Activated CD4-positive, alpha-beta T cell treated with anti-CD3 and anti-CD28 coated beads, Interleukin-10, Interleukin-2, amounts not matched to agents 100 ng/mL and 50 ng/mL, durations not matched to agents 16 hours and 8 hours (primary cell): ENCODE measurements at places on chromosomes 2 and 18.

DNA sequence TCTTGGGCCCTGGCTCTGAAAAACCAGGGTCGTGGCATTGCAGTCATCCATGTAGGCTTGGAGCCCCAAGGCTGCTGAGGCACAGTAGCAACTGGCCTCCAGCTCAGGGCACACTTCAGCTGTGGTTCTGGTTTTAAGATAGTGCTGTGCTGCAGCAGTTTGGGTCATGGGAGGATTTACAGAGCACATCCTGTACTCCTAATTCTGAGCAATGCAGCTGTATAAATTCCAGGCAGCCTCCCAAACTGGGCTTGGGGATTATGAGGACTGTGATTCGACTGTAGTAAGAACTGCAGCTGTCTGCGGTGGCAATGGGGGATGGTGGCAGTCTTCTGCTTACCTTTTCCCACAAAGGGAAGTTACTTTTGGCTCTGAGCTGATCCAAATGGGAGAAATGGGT is 536.3 kb upstream of the GCFC2 start:
- no peak for DNase-seq

GRCh38 chr2:1590596-1591460 is 153.5 kb downstream of the PXDN start:
- no peak for DNase-seq

DNA sequence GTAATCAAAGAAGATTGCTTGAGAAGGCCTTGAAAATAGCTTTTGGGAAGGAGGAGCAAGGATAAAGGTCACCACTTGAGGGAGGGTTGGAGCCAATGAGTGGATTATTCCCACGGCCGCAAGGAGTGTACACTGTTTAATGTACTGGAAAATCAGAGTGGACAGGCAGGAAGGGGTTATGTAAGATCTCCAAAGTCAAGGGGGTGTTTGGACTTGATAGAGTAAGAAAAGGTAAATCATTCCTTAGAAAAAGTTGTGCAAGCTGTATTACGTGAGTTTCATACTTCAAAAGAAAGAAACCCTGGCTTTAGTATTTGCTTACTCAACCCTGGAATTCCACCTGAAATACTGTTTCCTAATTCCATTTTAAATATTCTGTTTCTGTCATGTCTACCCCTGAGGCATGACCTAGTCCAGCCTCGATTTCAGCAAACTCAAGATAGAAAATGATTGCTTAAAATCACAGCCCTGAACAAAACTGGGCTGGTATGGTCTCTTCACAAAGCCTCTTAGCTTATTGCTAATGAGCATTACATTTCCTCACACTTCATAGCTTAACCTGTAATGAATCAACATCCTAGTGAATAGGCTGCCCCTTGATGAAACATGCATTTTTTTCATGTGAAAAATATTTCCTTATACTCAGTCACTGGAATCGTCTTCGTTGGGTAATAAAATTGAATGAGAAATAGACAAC is 1.1 kb downstream of the MREG start:
- peak; percentile 23 for DNase-seq

GRCh38 chr2:127401757-127402695 is 14.3 kb upstream of the MAP3K2 start:
- DNase-seq = peak; percentile 38

DNA sequence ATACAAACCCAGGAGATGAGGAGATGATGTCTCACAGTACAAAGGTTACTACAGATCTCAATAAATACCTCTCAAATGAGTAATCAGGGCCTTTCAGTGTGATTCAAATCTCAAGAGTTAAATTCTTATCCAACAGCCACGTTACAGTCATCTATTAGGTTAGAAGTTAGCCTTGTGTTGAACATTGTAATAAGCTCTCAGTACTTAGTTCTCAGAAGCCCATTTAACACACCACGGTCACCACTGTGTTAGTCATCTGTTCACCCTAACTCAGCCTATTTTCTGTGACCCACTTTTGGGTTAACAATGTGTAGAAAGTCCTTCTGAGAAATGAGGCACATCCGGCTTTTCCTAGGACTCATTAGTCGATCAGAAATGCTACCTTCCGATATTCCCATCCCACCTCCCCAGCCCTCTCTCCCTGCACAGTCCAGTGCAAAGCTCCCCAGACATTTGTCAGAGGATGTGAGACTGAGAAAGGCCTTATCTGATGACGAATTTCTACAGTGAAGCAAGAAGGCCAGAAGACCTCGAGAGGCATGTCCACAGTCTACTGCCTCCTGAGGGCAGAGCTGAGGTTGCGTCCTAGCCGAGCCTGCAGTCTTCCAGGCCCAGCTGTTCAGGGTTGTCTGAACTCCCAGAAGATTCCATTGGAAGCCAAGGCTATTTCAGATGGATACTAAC is 92.6 kb downstream of the ACTR2 start:
- DNase-seq = peak; percentile 89

GRCh38 chr2:163878718-163879117 is 142.9 kb upstream of the FIGN start:
- DNase-seq = no peak

- DNase-seq = no peak
Measured at GRCh38 chr2:171583566-171583965, 61.3 kb downstream of the CYBRD1 start.

DNA sequence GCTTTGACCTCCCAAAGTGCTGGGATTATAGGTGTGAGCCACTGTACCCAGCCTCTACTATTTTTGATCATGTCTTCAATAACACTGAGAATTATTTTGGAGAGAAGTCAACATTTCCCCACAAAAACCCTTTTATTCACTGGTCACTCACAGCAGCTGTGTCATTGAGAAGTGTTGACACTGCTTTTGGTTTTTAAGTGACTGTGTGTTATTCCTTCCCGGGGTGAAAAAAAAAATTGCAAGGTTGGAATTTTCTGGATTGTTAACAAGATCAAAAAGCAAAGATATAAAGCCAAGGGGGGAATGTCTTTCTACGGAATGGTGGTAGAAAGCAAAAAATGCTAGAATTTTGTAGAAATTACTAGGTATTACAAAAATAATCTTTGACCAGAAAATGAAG is 61.5 kb downstream of the TANC1 start:
- DNase-seq = no peak

DNA sequence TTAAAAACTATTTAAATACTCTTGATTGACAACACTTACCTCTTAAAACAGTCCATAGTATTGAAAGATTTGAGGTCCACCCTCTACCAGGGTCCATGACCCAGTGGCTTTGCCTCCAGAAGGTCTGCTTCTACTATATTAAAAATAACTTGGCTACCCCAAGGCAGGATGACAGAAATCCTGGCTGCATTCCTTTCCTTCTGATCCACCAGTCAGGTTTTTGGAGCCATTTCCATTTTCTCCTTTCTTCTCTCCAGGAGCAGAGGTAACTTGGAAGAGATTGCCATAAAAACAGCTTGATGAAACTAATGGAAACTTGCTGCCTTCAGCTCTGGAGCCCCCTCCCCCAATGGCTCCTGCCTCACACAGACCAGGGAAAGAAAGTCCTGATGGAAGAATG is 2.6 kb upstream of the FAM171B start:
- no peak for DNase-seq

DNA sequence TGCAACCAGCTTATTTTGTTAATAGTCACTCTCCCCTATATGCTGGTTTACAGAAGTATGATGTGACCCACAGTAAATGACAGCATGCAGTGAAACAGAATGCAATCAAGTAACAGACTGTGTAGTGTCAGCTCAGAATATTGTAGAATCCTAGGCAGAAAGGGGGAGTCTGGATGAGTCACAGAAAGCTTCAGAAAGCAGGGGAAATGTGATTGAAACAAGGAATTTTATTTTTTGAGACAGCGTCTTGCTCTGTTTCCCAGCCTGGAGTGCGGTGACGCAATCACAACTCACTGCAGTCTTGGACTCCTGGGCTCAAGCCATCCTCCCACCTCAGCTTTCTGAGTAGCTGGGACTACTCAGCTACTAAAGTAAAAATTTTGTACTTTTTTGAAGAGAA is 219.9 kb upstream of the FBXO11 start:
- DNase-seq = no peak

- DNase-seq = no peak
Measured at GRCh38 chr2:168740360-168740759, 62.1 kb upstream of the NOSTRIN start.

GRCh38 chr2:241948901-241949735 is 79.6 kb downstream of the RTP5 start:
- no peak for DNase-seq

DNA sequence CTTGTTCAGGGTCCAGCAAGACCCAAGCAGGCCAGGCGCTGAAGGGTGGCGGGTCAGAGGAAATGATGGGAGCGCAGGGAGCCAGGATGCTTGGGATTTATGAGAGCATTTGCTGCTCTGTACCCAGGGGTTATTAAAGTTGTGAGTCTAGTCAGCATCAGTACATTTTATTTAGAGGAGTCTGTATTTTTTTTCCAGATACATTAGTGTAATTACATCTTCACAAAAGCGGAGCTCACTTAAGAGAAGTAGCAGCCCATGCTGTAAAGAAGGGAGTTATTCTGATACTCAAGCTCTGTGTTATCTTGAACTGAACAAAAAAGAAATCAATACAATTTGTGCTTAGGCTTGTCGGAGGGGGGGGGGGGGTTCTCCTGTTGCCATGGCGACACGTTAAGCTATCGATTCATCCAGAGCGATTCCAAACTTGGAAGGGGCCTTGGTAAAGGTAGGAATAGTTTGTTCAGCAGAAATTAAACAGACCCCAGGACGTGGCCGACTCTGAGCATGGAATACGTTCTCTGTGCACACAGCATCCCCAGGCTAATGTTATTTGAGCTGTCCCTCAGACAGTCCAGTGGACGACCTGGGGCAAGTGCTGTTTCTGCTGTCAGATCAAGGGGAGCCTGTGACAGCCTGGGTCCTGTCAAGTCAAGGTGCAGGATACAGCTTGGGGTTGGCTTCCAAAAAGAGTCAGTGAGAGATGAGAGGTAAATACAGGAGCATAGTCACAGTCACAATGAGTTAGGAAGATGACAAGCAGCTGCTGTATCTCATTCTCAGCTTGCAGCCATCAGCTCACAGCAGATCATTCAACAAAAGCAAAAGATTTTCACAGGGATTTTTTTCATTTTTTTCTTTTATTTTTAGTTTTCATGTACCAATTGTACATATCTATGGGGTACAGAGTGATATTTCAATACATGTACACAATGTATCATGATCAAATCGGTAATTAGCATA is 387.6 kb downstream of the DCDC2C start:
- no peak for DNase-seq

DNA sequence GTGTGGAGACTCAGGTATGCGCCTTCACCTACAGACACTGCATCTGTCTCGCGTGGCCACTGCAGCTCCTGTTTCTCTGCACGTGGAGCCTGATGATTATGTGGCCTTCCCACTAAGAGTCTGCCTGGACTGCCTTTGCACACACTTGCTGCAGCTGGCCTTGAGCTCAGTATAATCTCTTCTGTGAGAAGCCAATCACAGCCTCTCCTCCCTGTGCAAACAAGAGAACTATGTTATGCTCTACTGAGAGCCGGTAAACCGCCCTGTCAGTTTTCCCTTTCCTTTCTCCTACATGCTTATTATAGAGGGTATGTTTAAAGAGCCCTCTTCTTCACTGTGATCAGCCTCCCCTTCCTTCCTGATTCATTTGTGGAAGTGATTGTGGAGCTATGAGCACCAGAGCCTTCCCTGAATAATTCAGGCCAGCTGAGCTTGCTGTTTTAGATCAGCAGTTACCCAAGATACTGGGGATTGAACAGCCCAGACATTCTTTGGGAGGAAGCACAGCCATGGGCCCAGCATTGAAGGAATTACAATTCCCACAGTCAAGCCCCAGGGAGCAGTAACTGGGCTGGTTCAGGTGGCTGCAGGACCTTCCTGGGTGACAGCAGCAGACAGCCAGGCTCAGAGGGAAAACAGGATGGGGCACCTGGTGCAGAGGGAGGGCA is 3.7 kb upstream of the TGFA start:
- no peak for DNase-seq

GRCh38 chr2:211407076-211407475 is 850.7 kb downstream of the CPS1 start:
- DNase-seq = no peak

- DNase-seq = no peak
Measured at GRCh38 chr2:60671966-60672365, 84.1 kb upstream of the PAPOLG start.

DNA sequence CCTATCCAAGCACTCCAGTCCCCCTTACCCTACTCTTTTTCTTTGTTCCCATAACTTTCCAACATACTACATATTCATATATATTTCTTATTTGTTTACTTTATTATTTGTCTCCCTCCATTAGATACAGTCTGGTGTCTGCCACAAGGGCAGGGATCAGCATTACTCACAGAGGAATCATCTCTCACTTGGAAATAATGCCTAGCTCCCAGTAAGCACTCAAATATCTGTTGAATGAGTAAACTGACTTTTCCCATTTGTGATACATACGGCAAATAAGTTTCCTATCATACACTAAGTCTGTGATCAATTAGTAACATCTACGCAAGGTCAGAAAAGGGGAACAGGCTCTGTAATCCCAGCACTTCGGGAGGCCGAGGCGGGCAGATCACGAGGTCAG is 18.7 kb downstream of the C1D start:
- no peak for DNase-seq

DNA sequence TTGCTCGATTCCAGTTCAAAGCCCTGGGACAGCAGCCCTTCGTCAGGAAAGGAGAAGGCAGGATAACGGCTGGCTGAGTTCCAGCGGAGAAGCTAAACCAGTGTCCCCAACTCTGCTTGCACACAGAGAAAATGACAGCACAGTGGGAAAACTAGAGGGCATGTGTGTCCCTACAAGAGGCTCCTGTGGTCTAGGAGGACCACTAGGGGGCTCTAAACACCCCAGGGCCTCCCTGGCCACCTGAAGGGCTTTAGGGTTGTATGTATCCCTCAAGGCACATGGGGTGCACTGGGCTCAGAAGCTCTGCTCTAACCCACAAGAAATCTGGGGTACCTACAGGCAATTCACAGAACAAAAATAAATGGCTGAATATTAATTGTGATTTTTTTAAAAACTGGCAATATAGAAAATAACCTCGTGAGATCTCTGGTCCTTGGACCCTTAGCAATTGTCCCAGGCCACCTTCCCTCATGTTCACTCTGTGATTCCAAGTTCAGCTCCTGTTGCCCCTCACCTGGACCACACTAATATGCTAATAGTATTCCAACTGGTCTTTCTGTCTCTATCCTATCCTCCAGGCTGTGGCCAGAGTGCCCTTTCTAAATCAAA is 17.5 kb downstream of the STAT1 start:
- DNase-seq = peak; percentile 48

DNA sequence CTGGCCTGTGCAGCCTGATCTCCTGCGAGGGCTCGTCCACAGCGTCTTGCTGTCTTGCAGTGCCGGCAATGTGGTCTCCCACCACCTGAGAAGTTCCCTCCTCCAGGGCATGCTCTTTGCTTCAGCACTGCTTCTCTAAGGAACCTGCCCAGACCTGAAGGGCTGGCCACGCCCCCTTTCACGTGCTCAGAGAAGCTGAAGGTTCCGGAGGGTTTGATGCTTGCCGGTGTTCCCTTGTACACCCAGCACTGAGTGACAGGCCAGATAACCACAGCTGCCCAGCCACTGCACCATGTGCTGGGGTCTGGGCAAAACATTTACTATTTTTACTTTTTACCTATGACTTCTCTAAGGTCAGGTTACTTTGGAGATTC is 1.7 kb upstream of the POLR2D start:
- DNase-seq = peak; percentile 55
